ENCODE measurements at places on chromosomes 3 and 15.

DNA sequence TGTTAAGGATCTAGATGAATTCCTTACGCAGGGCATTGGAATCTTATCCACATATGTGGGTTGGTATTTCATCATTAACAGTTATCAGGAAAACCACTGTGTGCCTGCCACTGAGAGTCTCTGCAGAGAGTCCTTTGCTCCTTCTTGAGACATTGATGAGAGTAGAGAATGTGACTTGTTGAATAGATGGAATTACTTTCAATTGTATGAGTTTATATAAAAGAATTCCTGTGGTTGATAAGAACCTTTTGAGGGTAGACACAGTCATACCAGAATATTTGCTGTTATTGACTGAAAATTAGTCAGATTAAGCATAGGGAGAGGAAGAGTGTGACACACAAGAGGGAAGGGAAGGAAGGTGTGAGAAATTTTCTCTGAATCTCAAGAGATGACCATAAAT lies 30.8 kb downstream of the ARHGEF26 start:
- DNase-seq: peak; percentile 82

- no peak for DNase-seq
Observed at GRCh38 chr3:11273891-11274291, 1.7 kb downstream of the ATG7 start.

- DNase-seq: no peak
Observed at GRCh38 chr3:60090548-60090947, 1040.7 kb upstream of the CFAP20DC start.

- DNase-seq: no peak
Observed at GRCh38 chr15:94366781-94367180, 135.4 kb downstream of the MCTP2 start.

DNA sequence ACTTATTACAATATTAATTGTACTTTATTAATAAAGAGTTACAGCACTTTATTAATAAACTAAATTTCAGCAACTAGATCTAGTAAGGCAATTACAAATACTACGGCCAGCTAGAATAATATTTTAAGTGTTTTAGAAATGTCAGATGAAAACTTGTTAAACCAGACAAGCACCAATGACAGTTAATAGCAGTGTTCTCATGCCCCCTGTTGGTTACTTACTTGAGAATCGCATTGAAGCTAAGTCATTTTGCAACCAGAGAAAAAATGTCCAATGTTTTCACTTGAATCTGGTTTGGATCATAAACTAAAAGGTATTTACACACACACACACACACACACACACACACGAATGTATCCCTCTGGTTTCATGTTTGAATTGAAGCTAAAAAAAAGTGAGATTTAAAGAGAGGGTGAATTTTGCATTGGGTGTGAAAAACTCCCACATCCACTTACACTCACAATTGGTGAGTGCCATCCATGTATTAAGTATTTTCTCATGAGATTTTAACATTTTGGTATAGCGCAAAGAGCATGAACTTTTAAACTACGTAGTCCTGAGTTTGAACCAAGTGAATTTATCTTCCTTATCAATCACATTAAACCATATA lies 347.7 kb downstream of the ZBBX start:
- peak; percentile 6 for DNase-seq

GRCh38 chr3:111717601-111718000 lies 122.5 kb upstream of the ZBED2 start:
- peak; percentile 85 for DNase-seq

DNA sequence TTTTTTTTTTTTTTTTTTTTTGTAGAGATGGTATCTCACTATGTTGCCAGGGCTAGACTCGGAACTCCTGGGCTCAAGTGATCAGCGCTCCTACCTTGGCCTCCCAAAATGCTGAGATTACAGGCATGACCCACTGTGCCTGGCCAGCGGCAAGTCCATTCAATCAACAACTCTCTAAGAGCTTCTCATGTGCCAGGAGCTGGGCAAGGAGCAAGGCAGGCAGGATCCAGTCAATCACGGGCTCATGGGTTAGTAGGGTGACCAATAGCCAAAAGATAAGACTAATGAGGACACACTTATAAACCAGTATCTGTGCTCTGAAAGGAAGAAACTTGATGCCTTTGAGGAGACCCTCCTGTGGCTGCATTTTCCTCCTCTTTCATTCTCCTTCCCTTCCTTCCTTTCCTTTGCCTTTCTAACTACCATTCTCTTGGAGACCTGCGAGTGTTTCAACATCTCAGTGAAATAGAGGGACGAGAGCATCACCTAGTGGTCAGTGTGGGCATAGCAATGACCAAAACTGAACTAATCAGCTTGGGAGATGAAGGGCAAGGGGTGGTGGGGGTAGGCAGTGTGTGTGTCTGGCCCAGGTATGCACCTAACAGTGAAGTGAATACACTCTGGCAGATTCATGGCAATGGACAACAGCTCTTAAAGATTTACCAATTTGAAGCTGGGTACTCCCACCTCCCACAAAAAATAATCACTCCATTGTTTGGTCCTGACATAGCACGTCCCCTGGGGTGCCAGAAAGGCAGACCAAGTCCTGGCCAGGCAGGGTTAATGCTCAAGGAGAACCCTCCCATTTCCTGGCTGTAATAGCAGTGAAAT lies 6.3 kb downstream of the RPP25 start:
- DNase-seq: peak; percentile 64

DNA sequence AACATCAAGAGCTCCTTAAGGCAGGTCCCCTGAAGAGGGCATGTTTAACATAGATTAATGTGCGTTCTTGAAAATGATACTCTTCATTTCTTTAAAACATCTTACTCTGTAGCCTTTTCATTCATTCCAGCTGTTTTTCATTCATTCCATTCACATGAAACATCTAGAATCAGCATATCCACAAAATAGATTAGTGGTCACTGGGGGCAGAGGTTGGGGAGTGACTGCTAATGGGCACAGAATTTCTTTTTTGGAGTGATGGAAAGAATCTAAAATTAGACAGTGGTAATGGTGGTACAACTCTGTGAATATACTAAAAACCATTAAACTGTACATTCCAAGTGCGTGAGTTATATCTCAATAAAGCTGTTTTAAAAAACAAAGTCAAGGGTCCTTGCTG lies 15.4 kb upstream of the CXCR6 start:
- peak; percentile 46 for DNase-seq

- peak; percentile 30 for DNase-seq
Observed at GRCh38 chr3:162629372-162629771, 1132.8 kb downstream of the OTOL1 start.

DNA sequence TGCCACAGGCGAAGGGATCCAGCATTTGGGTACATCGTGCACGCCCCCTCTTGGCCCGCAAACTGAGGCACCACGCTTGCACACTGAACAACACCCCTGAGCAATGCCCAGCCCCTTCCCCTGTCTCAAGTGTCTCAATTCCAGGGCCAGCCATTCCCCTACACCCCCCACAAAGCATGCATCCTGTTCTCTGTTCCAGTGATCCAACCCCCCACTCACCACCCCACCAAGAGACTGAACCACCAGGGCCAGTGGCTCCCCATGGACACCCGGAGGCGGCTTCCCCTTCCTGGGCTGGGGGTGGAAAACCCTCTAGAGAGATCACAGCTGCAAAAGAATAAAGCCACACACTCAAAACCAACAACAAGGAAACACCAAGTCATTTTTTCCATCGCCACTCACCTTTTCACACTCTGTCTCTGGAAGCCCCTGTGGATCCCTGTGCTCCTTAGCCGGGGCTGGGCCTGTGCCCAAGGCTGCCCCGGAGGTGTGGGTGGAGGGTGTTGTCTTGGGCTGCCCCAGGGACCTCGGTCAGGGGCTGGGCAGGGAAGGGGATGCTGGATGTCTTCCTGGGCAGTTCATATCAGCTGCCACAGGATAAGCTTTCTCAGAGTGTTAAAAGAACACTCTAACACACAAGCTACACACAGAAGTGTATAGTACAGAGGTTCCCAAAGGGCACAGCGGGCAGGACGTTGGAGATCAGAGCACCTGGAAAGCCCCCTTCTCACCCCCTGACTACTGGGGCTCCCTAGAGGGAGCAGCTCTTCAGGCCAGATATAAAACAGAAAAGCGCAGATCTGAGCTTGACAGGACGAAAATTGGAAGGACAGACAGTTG lies 92.5 kb downstream of the CHSY1 start:
- DNase-seq: no peak

GRCh38 chr15:57496946-57497869 lies 94.5 kb upstream of the MYZAP start:
- DNase-seq: no peak

DNA sequence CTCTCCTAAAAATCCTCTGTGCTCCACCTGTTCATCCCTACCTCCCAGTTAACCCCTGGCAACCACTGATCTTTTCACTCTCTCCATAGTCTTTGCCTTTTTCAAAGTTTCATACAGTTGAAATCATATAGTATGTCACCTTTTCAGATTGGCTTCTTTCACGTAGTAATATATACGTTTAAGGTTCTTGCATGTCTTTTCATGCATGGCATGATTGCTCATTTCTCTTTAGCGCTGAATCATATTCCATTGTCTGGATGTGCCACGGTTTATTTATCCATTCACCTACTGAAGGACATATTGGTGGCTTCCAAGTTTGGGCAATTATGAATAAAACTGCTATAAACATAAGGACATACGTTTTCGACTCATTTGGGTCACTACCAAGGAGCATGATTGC lies 28.7 kb downstream of the GLCE start:
- no peak for DNase-seq

DNA sequence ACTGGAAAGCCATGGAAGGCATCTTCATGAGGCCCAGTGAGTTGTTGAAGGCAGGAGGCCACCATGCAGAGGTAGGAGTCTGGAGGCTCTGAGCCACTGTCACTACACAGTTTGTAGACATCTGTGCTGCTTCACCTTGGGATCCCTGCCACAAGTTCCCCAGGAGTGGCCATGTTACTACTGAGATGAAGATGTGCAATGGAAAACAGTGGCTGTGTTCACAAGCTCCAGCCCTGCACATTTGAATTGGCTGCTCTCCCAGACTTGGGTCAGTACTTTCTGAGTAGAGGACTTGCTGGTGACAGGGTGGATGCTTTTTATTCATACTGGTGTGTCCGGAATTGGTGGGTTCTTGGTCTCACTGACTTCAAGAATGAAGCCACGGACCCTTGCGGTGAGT lies 86.9 kb upstream of the C15orf39 start:
- no peak for DNase-seq

- peak; percentile 45 for DNase-seq
Observed at GRCh38 chr3:11162401-11163345, 8.4 kb downstream of the HRH1 start.

GRCh38 chr15:63597038-63597790 lies at the start of gene FBXL22:
FBXL22 (plus strand) TSS chr15:63597387; CDS start chr15:63597393, 6 bp downstream.
- peak; percentile 64 for DNase-seq

DNA sequence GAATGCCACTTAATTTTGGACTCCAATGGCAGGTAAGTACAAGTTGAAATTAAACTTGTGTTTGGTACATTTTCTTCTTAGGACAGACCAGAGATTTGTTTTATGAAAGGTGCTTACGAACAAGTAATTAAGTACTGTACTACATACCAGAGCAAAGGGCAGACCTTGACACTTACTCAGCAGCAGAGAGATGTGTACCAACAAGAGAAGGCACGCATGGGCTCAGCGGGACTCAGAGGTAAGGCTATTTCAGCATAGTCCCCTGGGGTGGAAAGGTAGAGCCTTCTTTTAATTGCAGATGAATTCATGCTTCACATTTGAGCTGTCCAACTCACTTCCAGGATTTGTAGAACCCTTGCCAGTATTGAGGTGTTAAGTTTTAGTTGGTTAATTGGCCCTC lies 51.4 kb downstream of the ASTE1 start:
- no peak for DNase-seq

- peak; percentile 25 for DNase-seq
Observed at GRCh38 chr3:177133860-177134815, 63.1 kb downstream of the TBL1XR1 start.

DNA sequence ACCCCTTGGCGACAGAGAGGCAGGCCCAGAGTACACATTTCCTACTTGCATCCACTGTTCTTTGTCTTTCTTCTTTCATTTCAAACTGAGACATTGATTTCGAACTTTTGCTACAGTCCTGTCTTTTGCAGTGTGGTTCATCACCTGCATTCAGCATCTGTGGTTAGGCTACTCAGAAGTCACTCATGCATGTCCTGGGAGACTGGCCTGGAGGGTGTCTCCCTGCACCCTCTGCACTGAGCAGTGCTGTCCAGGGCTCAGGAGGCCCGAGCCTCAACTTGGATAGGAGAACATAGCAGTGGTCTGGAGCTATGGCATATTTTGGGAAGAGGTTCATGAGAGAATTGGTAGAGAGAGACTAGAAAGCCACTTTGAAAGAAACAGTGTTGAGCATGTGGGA lies 240.2 kb upstream of the TPRG1 start:
- DNase-seq: no peak

DNA sequence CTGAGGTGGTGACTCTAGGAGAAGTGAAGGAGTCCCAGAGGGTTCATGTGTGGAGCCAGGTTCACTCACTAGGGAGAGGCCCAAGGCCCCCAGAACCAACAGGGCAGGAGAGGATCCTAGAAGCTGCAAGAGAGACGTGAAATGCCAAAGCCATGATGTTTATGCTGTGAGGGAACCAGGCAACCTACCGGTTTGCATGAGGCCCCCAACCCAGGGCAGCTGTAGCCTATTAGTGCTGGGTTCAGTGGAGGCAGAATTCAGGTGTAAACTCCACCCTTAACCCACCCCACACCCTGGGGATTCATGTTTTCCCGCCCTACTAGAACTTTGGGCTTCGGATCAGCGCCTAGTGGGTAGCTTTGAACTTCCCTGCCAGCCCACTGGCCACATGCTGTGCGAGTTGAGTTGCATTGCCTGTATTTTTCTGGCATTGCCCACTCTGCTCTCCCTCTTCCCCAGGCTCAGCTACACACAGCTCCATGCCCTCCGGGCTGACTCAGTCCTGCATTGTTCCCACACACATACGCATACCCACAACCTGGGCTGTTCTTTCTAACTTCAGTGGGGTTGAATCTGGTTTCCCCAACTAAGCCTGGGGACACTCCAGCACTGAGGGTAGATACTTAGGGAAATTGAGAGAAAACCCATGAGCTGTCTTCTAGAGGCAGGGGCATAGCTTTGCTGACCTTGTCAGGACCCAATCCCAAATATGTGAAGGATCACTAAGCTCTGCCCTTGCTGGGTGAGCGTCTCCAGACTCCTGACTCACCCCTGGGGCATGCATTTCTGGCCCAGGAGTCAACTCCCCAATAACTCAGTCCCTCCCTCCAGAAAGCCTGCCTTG lies 2.0 kb upstream of the ZBTB47 start:
- DNase-seq: peak; percentile 76

- DNase-seq: peak; percentile 98
Observed at GRCh38 chr3:10015461-10015904, 10.8 kb upstream of the FANCD2 start.

DNA sequence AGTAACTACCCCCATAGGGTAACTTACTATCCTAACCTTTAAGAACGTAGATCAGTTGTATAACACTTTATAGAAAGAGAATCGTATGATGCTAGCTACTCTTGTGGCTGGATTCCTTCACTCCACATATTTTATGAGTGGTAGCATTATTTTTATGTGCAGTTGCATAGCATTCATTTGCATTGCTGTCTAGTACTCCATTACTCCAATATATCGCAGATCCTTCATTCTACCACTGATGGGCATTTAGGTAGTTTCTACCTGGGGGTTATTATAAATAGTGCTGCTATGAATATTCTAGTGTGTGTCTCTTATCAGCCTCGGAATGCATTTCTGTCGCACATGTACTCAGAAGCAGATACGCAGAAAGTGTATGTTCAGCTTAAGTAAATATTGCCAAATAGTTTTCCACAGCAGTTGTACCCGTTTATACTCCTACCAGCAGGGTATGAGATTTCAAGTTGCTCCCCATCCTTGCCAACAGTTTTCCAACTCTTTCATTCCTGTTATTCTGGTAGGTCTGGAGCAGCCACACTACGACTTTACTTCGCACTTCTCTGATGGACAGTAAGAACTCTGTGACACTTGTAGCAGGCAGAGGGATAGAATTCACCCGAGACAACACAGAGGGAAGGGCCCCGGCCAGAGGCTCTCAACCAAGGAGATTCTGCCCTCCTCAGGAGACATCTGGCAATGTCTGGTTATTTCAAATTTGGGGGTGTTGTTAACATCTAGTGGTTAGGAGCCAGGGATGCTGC lies 9.8 kb upstream of the VGLL4 start:
- no peak for DNase-seq
